Globus pallidus (tissue), 1 donor: ENCODE measurements at places on chromosomes 13 and 19.

DNA sequence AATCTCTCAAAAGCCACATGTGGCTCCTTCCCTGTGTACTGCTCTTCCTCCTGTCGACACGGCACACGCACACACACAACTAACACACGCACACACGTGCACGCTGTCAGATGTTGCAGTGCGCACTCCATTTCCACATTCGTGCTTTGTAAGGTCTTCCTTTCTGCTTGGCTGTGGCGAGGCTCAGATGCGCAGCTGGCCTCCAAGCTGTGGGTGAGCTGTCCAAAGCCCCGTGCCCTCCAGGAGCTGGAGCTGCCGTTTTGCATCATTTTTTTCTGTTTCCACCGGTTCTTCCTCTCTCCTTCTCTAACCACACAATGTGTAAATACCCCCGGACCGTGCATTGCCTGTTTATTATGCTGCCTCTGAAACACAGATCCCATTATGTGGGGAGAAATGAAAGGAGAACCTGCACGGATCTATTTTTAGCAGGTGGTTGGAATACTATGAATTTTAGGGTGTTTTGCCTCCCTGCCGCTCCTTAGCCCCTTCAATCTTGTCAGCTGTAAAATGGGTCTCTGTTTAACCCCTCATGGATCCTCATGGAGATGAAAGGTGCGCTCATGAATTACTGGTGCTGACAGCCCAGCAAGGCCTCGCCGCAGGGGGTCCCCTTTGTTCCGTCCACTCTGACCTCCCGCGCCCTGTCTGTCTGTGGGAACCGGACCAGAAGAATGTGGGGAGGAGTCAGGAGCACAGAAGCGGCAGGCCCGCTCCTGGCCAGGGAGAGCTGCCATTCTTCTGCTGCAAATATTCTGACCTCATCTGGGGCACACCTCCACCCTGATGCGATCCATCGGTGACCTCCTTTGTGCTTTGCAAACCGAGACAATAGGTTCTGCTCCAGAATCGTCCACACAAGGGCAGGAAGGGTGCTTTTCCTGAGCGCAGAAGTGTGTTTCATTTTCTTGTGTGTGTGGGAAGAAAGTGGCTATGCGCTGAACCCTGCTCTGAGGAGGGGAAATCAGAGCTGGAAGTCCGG lies 137.7 kb downstream of the SOX1 start:
- no peak for DNase-seq

DNA sequence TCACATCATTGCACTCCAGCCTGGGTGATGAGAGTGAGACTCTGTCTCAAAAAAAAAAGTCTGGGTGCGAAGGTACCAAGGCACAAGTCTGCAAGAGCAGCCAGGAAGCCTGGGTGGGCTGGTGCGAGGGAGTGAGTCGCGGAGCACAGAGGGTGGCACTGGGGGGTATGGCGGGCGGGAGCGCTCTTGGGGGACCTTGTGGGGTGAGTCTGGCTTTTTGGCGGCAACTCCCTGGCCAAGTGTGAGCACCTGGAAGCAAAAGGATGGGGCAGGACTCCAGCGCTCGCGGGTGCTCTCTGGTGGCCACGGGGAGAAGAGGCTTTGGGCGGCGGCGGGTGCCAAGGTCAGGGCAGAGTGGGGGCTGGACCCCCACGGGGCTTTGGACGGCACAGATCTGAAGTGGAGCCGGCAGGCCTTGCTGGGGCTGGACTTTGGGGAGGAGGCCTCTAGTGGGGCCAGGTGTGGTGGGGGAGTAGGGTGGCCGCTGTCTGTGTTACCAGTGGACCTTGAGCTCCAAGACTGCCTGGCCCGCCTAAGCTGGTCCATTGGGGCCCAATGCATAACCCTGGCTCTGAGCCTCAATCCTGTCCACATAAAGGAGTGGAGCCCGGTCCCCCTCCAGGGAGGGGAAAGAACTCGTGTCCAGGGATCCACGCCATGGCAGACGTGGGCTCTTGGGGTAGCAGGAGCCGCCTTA lies 1.6 kb downstream of the P2RY11 start:
- no peak for DNase-seq

GRCh38 chr13:59510386-59510785 lies 653.3 kb downstream of the DIAPH3 start:
- no peak for DNase-seq

DNA sequence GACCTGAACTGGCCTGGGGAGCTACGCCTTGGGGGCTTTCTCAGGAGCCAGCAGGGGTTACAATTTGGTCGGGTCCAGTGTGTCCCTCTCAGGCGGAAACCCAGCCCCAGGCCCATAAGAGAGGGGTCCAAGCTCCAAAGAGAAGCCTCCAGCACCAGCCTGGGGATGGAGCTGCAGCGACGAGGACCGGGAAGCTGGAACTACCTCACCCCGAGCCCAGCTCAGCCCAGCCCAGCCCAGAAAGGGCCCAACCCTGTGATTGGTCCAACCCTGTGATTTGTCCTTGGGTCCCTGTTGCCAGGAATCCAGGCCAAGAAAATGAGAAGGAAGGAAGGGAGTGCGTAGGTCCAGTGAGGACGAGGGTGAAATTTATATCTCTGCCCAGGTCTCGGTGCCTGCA lies 24.1 kb downstream of the CLEC4M start:
- DNase-seq = no peak

DNA sequence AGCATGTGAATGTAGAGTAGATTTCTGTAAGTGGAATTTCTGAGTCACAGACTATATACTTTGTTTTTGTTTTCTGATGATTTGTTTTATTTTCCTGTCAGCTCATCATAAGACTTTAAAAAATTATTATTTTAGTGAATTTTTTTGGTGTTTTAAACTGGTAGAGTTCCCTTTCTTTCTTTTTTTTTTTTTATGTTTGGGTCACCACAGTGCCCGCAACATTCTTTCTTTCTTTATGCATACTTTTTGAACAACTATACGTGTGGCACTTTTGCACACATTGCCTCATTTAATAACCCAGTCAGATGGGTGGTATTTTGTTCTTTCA lies 46.0 kb downstream of the WDFY2 start:
- DNase-seq = no peak

GRCh38 chr13:113168211-113168610 lies 9.8 kb downstream of the PROZ start:
- no peak for DNase-seq
